Psoas muscle (tissue), 8 donors: ENCODE measurements at places on chromosomes 3 and 15. TPM values are rescaled to one million over a fixed set of nuclear protein-coding genes. Genes with fewer than 3 reads are reported as not detected.

- no peak for DNase-seq
Observed at GRCh38 chr3:100206687-100207086, 54.1 kb upstream of the TBC1D23 start.

GRCh38 chr3:118889691-118890090 is 145.0 kb downstream of the IGSF11 start:
- DNase-seq = no peak

- no peak for DNase-seq
Observed at GRCh38 chr3:11544412-11545181, 99.1 kb downstream of the VGLL4 start.

DNA sequence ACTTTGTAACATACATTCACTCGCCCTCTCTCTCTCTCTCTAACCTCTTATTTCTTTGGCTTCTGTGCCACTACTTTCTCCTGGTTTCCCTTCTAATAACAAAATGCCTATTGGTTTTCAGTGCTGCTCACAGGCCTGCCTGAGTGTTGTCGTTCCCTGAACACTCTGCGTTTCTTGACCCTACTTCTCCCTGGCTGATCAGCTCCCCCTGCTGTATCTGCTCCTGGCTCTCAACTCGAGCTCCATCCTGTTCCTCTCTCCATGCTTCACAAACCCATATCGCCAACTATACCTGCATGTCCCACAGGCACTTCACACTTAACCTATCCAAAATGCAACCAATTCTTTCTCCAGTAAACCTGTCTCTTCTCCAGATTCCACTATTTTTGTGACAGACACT is 111.4 kb downstream of the OPA1 start:
- DNase-seq = no peak

GRCh38 chr15:61621146-61621545 is 392.0 kb upstream of the RORA start:
- peak; percentile 30 for DNase-seq

Gene LDHAL6B
- not detected for total RNA-seq
